CD4-positive, alpha-beta T cell treated with Interleukin-17A for 4 hours (primary cell): ENCODE measurements at places on chromosomes 16 and 17.
A peak's percentile ranks its signal among the peaks of the same experiment; 100 is the strongest.

DNA sequence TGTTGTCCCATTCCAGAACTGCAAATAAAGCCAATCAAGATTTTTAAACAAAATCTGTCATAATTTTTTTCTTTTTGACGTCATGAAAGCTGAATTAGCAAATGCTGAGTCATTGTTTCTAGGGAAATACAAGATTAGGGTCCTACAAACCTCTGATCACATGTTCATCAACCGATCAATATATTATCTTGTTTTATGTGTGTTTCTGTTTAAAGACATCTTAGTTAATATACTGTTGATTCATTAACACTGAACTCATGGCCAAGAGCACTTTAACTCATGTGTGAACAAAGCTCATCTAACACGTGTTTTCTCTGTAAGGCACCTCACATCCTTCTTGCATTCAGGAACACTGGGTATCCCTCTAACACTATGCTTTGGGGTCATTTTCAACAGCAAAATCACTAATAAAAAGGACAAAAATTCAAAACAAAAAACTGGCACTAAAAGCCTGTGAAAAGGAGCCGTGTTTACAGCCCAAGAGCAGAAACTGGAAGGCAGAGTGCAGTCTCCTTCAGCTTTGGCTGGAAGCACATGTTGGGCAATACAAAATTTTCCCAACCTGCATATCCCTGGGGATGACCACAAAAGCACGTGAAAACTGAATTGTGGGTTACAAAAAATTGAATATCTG, 102.5 kb downstream of the PARN start:
- DNase-seq, result no peak

GRCh38 chr17:50919321-50920040, 53.3 kb upstream of the TOB1 start:
- peak; percentile 85 for DNase-seq

DNA sequence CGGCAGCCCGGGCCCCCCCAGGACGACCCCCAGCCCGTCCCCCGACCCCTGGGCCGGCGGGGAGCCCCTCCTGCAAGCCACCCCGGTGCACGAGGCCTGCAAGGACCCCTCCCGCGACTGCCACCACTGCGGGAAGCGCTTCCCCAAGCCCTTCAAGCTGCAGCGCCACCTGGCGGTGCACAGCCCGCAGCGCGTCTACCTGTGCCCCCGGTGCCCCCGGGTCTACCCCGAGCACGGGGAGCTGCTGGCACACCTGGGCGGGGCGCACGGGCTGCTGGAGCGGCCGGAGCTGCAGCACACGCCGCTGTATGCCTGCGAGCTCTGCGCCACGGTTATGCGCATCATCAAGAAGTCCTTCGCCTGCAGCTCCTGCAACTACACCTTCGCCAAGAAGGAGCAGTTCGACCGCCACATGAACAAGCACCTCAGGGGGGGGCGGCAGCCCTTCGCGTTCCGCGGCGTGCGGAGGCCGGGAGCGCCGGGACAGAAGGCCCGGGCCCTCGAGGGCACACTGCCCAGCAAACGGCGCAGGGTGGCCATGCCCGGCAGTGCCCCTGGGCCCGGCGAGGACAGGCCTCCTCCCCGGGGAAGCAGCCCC, 15.6 kb upstream of the ZFPM1 start:
- peak; percentile 76 for DNase-seq

DNA sequence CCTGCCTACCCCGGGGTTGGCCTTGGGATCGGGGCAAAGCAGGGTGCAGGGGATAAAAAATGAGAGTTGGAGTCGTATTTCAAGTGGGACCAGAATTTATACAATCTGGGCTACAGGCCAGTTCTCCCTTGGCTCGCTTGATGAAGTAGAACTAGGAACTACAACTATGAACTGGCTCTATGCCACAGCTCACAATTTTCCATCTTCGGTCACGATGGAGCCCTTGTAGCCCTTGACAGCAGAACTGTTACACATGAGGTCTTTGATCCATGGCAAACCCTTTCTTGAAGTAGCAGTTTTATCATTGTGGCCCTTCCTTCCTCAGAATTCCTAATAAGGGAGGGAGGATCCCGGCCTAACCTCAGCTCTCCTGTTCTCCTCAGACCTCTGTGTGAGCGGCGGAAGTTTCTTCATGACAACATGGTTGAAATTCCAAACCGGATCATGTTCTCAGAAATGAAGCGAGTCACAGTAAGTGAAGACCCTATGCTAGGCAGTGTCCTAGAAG, 17.1 kb downstream of the LIG3 start:
- DNase-seq, result no peak

DNA sequence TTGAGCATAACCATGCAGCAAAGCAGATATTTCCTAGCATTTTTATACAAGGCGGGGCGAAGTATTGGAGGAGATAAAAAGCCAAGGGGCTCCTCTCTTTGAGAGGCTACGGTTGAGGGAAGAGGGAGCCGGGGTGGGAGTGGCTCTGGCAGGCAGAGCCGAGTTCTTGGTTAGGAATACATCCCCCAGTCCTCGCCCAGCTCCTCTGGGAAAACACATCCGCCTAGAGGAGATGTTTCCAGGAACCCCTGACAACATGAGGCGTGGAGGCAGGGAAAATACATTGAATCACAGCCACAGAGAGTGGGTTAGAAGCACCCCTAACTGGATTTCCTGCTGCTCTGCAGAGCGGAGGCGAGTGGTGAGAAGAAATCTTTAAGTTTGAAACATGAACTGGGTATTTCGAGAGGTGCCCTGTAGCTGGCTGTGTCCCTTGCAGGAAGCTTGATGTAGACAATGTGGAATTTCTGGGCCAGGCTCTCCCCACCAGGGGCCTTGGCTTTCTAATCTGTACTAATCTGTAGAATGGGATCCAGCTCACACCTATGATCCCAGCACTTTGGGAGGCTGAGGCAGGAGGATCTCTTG, 27.3 kb downstream of the TTYH2 start:
- DNase-seq, result no peak

GRCh38 chr17:58323366-58324055, 5.1 kb downstream of the TSPOAP1 start:
- no peak for DNase-seq

- DNase-seq, result peak; percentile 83
Observed at GRCh38 chr16:85615852-85616606, 2.9 kb downstream of the GSE1 start.

GRCh38 chr17:48215583-48216139, 108.1 kb downstream of the SNX11 start:
- DNase-seq, result no peak

- peak; percentile 80 for DNase-seq
Observed at GRCh38 chr16:4675864-4676786, 17.2 kb upstream of the NUDT16L1 start.

DNA sequence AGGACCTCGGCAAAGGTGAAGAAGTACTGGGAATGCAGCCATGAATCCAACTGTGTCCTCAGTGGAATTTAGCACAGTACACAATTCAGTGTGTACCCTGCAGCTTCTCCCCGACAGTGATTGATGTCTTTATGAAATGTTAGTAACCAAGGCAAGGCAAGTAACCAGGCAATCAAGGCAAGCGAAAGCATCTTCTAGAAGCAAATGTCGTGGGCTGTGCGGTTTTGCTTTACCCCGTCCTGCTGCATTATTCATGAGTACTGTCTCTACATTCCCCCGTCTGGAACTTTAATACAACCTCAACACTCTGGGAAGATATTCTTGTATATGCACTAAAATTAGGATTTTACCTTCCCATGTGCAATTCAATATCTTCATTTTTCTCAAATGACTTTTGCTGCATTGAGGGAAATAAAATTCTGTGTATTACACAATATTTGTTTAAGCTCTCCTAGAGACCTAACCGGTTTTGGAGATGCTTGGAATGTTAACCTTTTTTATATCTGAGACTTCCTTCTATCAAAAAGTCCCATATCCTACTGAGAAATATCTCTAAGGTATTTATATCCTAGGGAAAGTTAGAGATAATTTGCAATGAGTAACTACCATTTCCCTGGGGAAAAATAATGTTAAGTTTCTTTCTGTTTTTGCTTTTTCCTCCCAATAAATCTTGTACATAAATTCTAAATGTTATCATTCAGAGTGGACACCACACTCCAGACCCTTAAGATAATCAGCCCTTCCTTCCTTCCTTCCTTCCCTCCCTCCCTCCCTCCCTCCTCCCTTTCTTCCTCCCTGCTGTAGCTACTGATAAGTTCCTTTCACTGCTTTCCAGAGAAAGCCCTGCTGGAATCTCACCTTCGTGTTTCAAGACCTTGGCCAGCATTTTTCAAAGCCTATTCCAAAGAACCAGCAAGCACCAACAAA, 51.9 kb upstream of the ADORA2B start:
- DNase-seq, result no peak
